ENCODE measurements at places on chromosomes 12 and 14. TPM values are rescaled to one million over a fixed set of nuclear protein-coding genes. Genes with fewer than 3 reads are reported as not detected.

BIN2 gene
- total RNA-seq, result 2.8 TPM

KRT6C gene
- not detected for total RNA-seq

USP44 gene
- 1.7 TPM for total RNA-seq

PRKAG1 gene
- total RNA-seq, result 45.4 TPM

DPY19L2 gene
- total RNA-seq, result 29.1 TPM

REP15 gene
- 6.0 TPM for total RNA-seq

EID3 gene
- 5.5 TPM for total RNA-seq

ZDHHC22 gene
- total RNA-seq, result 74.2 TPM

PLCZ1 gene
- total RNA-seq, result not detected

GUCY2C gene
- total RNA-seq, result 0.19 TPM
